ENCODE measurements at places on chromosomes 11 and 22. TPM values are rescaled to one million over a fixed set of nuclear protein-coding genes. Genes with fewer than 3 reads are reported as not detected.

The OR56A1 gene
- total RNA-seq = 0.03 TPM

The ZPR1 gene
- total RNA-seq = 75.0 TPM

The DMC1 gene
- total RNA-seq = 20.4 TPM

The APOL5 gene
- total RNA-seq = not detected

The FAT3 gene
- total RNA-seq = 10.7 TPM

The MCM5 gene
- total RNA-seq = 266 TPM

The SCGB1D2 gene
- total RNA-seq = not detected

The TRIM49D2 gene
- not detected for total RNA-seq

The IMMP1L gene
- 23.5 TPM for total RNA-seq

The CARD18 gene
- total RNA-seq = not detected

The MUC5B gene
- 0.07 TPM for total RNA-seq

The VPS26B gene
- 25.3 TPM for total RNA-seq

The NADSYN1 gene
- total RNA-seq = 46.8 TPM

The SLCO2B1 gene
- 0.07 TPM for total RNA-seq
